ENCODE measurements at places on chromosomes 7 and 10. TPM values are rescaled to one million over a fixed set of nuclear protein-coding genes. Genes with fewer than 3 reads are reported as not detected.

Gene ZPBP
- total RNA-seq = not detected

Gene CREB3L2
- total RNA-seq = 26.9 TPM

Gene KAZALD1
- total RNA-seq = 9.5 TPM

Gene GDF10
- total RNA-seq = 7.3 TPM

Gene LRRD1
- total RNA-seq = not detected

Gene PRSS2
- 64.5 TPM for total RNA-seq

Gene SYT15B
- 33.5 TPM for total RNA-seq

DNA sequence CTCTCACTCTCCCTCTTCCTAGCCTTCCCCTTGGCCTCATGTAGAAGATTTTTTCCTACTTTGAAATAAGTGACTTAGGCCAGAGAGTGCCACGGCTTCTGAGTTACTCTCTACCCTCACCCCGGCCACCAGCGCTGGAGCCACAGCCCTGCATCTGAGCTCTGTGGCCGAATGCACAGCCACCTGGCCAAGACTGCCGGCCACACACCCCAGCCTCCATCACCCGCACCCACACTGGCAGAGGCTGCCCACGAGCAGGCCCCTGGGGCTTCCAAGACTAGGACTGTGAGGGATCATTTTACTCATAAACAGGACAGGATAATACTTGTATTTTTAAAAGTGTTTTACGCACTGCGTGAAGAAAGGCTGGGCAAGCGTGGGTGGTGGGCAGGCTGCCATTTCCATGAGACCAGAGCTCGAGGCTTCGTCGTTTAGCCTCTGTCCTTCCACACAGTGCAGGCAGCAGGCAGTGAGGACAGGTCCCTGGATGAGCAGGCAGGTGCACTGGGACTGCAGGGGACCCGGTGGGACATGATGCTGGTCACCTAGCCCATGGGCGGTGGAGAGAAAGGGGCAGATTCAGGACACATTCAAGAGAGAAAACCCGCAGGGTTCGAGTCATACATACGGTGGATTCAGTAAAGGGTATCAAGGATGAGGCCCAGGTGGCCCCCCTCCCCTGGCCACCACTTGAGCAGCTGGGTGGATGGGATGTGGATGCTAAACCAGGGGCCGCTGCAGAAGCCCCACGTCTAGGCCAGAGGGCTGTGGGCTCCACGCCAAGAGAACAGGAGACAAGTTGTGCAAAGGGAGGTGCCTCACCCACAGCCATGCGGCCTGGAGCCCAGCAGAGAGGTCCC, 35.5 kb upstream of the RNF32 start:
- DNase-seq = peak; percentile 51
- peaks cover 22% of the 10 kb centered on the region for H3K4me1 ChIP-seq
- no peaks in the 10 kb centered on the region for H3K27me3 ChIP-seq
- H3K36me3 ChIP-seq = no peaks in the 10 kb centered on the region
- no peak overlapping the region for H3K27ac ChIP-seq
- H3K4me3 ChIP-seq = no peak overlapping the region

GRCh38 chr10:50362547-50363125, 111.3 kb upstream of the ASAH2 start:
- H3K36me3 ChIP-seq = no peaks in the 10 kb centered on the region
- H3K27me3 ChIP-seq = no peaks in the 10 kb centered on the region
- no peak overlapping the region for H3K4me3 ChIP-seq
- H3K27ac ChIP-seq = no peak overlapping the region
- peaks cover 21% of the 10 kb centered on the region for H3K4me1 ChIP-seq
- no peak for DNase-seq

GRCh38 chr7:23205577-23205908, 23.7 kb downstream of the NUP42 start:
- no peak overlapping the region for H3K27ac ChIP-seq
- DNase-seq = no peak
- peak overlapping the region; percentile 39 for H3K4me3 ChIP-seq
- peaks cover 12% of the 10 kb centered on the region for H3K36me3 ChIP-seq

DNA sequence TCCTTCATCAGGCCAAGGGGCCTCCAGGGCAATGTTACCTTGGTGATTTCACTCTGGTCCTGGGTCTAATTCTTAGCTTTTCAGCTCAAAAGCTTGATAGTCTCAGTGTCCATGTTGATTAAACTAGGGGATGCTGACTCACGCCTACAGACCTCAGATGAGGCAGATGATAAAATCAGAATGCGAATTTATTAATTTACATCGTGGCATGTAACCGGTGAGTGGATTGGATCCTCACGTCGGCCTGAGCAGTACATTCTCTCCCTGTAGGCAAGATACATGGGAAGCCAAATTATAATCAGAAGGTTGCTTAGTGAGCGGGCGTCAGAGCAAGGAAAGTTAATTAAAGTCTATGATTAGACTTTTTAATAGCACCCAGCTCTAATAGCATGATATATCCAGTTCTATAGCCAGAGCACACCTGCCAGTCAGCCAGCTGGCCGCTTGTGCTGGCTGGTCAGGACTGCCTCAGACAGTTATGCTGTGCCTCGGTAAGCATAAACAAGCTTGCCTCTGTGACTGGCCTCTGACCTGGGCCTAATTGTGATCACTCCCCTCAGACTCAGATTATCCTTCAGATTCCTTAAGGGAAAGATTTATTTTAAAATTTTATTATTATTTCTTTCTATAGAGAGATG, 20.2 kb upstream of the CPA5 start:
- no peaks in the 10 kb centered on the region for H3K27me3 ChIP-seq
- H3K4me1 ChIP-seq = no peaks in the 10 kb centered on the region
- no peak for DNase-seq

GRCh38 chr10:110045772-110046171, 38.0 kb downstream of the ADD3 start:
- H3K4me1 ChIP-seq = peaks cover 8% of the 10 kb centered on the region
- no peak for DNase-seq
- H3K4me3 ChIP-seq = no peak overlapping the region
- H3K27me3 ChIP-seq = no peaks in the 10 kb centered on the region

- no peak overlapping the region for H3K27ac ChIP-seq
- H3K27me3 ChIP-seq = no peaks in the 10 kb centered on the region
- no peak overlapping the region for H3K4me3 ChIP-seq
- no peaks in the 10 kb centered on the region for H3K36me3 ChIP-seq
These were observed 507.9 kb downstream of the IPMK start for GRCh38 chr10:57759777-57760176.

GRCh38 chr10:75400771-75401568, 594 bp downstream of the ZNF503 start:
- H3K4me1 ChIP-seq = peaks cover 29% of the 10 kb centered on the region
- no peaks in the 10 kb centered on the region for H3K36me3 ChIP-seq
- peak overlapping the region; percentile 98 for H3K27ac ChIP-seq
- peak overlapping the region; percentile 78 for H3K4me3 ChIP-seq

GRCh38 chr7:137402536-137403352, 59.2 kb upstream of the PTN start:
- no peak overlapping the region for H3K4me3 ChIP-seq
- H3K27me3 ChIP-seq = no peaks in the 10 kb centered on the region
- no peaks in the 10 kb centered on the region for H3K4me1 ChIP-seq
- no peaks in the 10 kb centered on the region for H3K36me3 ChIP-seq
- H3K27ac ChIP-seq = no peak overlapping the region

- no peak for DNase-seq
- H3K27me3 ChIP-seq = no peaks in the 10 kb centered on the region
- peaks cover 18% of the 10 kb centered on the region for H3K4me1 ChIP-seq
- no peaks in the 10 kb centered on the region for H3K36me3 ChIP-seq
- H3K27ac ChIP-seq = no peak overlapping the region
These were observed 113.9 kb upstream of the ANLN start for GRCh38 chr7:36275735-36276284.

DNA sequence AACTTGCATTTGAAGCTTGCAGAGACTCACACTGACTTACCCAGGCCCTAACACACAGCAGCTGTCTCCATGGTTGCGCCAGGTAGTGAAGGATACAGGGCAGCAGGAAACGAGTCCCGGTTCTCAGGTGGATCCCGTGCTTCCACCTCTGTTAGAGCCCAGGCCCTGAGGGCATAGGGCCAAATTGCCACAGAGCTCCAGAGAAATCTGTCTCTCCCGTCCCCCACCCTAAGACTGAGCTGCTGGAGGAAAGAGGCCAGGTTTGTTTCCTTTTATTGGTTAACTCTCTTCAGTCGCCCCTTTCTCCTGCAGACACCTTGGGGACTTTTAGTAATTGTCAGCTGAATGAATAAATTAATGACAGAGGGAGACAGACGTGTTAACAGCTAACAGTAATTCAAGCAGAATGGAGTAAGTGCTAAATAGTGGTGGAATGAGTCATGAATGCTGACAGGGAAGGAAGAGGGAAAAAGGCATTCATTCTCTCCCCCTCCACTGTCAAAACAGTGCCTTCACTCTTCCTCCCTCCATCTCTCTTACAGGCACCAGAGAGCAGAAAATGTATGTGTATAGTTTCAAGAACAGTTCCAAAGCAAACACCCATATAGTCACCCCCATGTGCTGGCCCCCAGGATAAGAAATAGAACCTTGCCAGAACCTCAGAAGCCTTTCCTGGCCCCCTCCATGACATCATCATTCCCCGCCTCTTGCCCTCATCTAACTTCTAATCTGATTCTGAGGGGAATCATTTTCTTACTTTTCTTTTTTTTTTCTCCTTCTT, 16.8 kb upstream of the DLG5 start:
- H3K4me1 ChIP-seq = no peaks in the 10 kb centered on the region
- DNase-seq = no peak
- no peak overlapping the region for H3K27ac ChIP-seq
- no peaks in the 10 kb centered on the region for H3K36me3 ChIP-seq
- H3K4me3 ChIP-seq = no peak overlapping the region

DNA sequence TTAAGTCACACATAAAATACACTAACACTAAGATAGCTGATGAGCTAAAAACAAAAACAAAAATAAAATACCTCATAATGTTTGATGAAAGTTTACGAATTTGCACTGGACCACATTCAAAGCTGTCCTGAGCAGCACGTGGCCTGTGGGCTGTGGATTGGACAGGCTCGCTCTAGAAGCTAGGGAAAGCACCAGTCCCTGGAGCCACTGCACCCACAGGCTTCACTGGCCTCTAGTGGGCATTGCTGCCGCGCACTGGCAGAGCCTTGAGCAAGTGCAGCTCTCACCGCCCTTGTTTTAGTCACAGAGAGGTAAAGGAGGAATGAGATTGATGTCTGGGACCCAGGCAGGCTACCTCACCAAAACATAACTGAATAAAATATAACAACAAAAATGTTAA, 67.6 kb downstream of the PAX2 start:
- no peak for DNase-seq
- H3K27me3 ChIP-seq = no peaks in the 10 kb centered on the region
- no peak overlapping the region for H3K27ac ChIP-seq
- H3K4me3 ChIP-seq = no peak overlapping the region
- H3K36me3 ChIP-seq = no peaks in the 10 kb centered on the region
- no peaks in the 10 kb centered on the region for H3K4me1 ChIP-seq

DNA sequence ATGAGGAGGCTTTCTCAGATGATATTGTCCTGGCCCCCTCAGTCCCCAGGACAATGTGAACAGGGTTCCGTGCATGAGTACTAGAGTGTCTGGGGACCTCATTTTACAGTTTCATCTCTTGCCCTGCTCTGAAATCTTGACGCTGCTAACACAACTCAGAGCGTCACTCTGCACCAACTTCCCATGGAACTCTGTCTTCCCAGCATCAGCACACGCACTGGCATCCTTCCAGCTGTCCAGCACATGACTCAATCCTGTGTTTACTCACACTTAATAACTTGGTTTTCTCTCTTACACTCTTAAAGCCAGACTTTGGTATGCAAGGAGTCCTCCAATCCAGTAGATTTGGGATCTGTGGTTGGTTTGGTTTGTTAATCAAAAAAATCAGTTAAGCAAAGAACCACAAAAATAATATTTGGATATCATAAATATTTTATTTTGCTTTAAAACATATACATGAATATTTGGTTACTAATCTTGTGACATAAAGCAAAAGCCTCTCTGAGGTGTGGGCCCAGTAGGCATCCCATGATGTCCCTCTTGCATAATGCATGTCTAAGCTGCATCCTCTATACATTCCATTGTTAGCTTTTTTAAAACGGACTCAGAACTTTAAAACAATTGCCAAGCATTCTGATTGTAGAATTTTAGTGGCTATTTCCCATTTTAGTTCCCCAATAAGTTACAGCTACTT, 131.0 kb downstream of the CXCL12 start:
- H3K27ac ChIP-seq = no peak overlapping the region
- no peak for DNase-seq
- no peaks in the 10 kb centered on the region for H3K27me3 ChIP-seq
- no peak overlapping the region for H3K4me3 ChIP-seq
- no peaks in the 10 kb centered on the region for H3K36me3 ChIP-seq
- peaks cover 10% of the 10 kb centered on the region for H3K4me1 ChIP-seq

- H3K27me3 ChIP-seq = no peaks in the 10 kb centered on the region
- DNase-seq = no peak
- H3K27ac ChIP-seq = no peak overlapping the region
- no peak overlapping the region for H3K4me3 ChIP-seq
- no peaks in the 10 kb centered on the region for H3K36me3 ChIP-seq
These were observed 454.2 kb upstream of the KLF6 start for GRCh38 chr10:4239186-4239585.

DNA sequence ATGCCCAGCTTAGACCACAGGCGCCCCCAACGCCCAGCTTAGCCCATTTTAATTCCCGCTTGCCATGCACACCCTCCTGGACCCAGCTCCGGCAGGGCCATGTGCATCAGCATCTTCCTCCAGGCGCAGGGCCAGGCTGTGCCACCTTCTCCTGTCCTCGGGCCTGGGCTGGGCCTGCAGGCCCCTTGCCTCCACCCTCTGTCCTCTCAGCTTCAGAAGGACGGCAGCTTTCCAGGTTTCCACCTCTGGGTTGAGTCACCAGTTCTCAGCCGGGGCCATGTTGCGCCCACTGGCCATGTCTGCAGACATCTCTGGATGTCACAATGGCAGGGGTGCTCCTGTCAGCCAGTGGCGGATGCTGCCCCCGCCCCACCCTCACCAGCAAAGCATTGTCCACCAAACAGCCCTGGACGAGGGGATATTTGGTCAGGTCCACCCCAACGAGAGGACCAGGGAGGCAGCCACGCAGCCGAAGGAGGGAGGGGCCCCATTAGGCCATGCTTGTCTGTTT, 59.1 kb upstream of the NKX6-2 start:
- H3K4me1 ChIP-seq = no peaks in the 10 kb centered on the region
- no peaks in the 10 kb centered on the region for H3K27me3 ChIP-seq
- no peaks in the 10 kb centered on the region for H3K36me3 ChIP-seq
- no peak overlapping the region for H3K27ac ChIP-seq

DNA sequence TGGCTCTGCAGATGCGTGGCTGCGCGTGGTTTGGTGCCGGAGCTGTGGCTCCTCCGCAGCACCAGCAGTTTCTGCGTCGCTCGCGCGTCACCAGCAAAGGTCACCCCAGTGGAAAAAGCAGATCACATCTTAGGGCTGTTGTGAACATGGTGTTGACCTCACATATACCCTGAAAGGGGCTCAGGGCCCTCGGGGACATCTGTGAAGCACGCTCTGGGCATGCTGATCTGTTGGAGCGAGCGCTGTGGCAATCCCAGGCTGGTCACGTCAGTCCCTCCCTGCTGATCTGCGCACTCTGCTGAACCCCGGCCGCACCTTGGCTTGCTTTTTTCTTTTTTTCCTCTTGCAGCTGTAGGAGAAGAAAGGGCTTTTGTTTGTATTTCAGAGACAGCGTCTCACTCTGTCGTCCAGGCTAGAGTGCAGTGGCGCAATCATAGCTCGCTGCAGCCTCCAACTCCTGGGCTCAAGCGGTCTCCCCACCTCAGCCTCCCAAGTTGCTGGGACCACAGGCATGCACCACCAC, 33.3 kb upstream of the AP5Z1 start:
- peaks cover 64% of the 10 kb centered on the region for H3K4me1 ChIP-seq
- DNase-seq = no peak
- peaks cover 4% of the 10 kb centered on the region for H3K36me3 ChIP-seq
- H3K27me3 ChIP-seq = no peaks in the 10 kb centered on the region
- peak overlapping the region; percentile 89 for H3K27ac ChIP-seq

Measured in upper lobe of left lung (tissue), 6 donors.